ENCODE measurements at places on chromosomes 2 and 18.

GRCh38 chr2:232113821-232114220 lies 152.3 kb downstream of the DIS3L2 start:
- no peak for DNase-seq

DNA sequence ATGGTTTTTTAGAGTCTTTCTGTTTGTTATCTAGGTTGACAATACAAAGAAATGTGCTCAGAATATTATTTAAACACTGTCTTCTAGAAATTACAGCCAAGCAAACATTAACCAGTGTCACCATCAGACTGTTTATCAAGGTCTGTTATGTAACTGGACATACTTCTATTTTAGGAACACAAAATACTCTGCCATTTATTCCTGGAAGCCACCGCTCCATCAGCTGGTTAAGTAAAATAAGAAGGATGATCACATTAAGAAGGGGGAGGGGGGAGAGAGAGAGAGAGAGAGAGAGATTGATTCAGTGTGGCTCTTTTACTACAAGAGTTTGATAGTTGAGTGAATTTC lies 47.9 kb downstream of the MBP start:
- no peak for DNase-seq

DNA sequence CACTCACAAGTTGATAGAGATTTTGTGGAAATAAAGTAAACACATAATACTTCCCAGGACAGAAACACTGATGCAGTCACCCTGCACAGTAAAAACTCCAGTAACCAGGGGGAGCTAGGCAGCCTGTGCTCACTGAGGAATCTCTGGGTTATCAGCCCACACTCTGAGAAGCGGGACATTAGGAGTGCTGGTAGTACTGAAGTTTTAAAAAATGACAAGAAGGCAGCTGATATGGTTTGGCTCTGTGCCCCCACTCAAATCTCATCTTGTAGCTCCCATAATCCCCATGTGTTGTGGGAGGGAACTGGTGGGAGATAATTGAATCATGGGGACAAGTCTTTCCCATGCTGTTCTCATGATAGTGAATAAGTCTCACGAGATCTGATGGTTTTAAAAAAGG lies 31.4 kb downstream of the KCTD1 start:
- DNase-seq, result no peak

- peak; percentile 93 for DNase-seq
These were observed 142.7 kb downstream of the DYSF start for GRCh38 chr2:71596011-71596410.

- DNase-seq, result no peak
These were observed 32.3 kb downstream of the SCTR start for GRCh38 chr2:119491776-119492525.

DNA sequence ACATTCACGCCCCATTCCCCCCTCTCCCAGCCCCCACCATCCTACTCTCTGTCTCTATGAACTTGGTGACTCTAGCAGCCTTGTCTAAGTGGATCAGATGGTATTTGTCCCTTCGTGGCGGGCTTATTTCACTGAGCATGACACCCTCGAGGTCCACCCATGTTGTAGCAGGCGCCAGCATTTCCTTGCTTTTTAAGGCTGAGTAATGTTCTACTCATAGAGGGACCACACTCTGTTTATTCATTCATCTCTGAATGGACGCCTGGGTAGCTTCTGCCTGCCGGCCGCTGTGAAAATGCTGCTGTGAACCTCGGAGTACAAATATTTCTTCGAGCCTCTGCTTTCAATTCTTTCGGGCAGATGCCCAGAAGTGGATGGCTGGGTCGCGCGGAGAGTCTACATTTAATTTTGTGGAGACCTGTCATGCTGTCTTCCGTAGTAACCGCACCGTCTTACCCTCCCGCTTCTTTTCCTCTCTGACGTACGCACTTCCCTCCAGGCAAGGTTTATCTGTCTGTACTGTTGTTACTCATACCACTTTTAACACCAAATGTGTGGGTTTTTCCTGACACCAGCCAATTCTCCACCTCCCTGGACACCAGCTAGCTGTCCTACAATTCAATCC lies 5.6 kb downstream of the CROCC2 start:
- no peak for DNase-seq

- no peak for DNase-seq
These were observed 3.0 kb downstream of the NPC1 start for GRCh38 chr18:23583071-23583865.

DNA sequence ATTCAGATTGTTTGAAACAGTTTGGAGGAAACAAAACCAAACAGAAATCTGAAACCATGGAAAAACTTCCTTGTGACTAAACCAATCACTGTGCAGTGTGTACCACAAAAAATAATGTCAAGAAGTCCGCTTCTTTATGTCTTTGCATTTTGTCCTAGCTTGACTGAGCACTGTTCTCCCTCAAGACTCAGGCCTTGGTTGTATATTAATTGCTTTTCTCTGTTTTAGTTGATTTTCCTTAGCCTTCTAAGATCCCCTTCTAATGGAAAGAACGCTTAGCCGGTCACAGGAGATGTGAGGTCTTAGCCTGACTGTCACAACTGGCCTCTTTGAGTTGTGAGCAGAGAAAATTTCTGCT lies 56.6 kb downstream of the LCLAT1 start:
- DNase-seq, result no peak

GRCh38 chr2:169478339-169478738 lies 955 bp upstream of the BBS5 start:
- no peak for DNase-seq

- DNase-seq, result no peak
These were observed 23.2 kb upstream of the ACSL3 start for GRCh38 chr2:222837643-222838056.
